ENCODE measurements at places on chromosomes 6 and 20.

GRCh38 chr20:49245921-49246740, 26.9 kb downstream of the DDX27 start:
- DNase-seq = no peak

GRCh38 chr20:18541741-18542140, 25.5 kb upstream of the SMIM26 start:
- no peak for DNase-seq

- no peak for DNase-seq
These were observed 153.7 kb upstream of the SNX9 start for GRCh38 chr6:157669323-157669722.

DNA sequence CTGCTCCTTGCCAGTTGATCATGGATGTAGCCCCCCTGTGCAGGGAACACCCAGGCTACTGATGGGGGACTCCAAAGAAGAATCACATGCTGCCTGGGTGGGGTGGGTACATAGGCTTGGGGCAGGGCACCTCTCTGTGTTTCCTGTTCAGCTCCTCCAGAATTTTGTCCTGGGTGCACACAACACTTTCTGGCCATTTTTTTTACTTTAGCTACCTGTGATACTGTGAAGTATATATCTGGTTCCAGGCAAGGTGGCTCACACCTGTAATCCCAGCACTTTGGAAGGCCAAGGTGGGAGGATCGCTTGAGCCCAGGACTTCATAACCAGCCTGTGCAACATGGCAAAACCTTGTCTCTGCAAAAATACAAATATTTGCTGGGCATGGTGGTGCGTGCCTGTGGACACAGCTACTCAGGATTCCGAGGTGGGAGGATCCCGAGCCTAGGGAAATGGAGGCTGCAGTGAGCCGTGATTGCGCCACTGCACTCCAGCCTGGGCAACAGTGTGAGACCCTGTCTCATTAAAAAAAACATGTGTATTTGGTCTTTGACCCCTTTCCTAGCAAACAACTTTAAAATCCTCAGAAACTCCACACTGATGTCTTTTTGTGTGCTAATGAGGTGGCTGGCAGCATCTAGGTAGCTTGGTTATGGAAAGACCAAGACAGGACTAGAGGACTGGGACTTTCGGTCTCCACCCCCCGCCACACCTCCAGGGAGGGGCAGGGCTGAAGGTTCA, 14.1 kb downstream of the SLC4A11 start:
- no peak for DNase-seq

- DNase-seq = no peak
These were observed 6.0 kb downstream of the SYTL3 start for GRCh38 chr6:158655569-158656450.

All from right forelimb (tissue), 1 donor.